Pulmonary artery endothelial cell (primary cell): ENCODE measurements at places on chromosomes 4 and X. TPM values are rescaled to one million over a fixed set of nuclear protein-coding genes. Genes with fewer than 3 reads are reported as not detected.

The GC gene
- total RNA-seq: not detected in 2 replicates

The NDP gene
- 0.73 and 0.78 TPM in 2 replicates for total RNA-seq

The C4orf36 gene
- 0.40 and 0.88 TPM in 2 replicates for total RNA-seq

The FGD1 gene
- total RNA-seq: 2.3 and 2.7 TPM in 2 replicates

DNA sequence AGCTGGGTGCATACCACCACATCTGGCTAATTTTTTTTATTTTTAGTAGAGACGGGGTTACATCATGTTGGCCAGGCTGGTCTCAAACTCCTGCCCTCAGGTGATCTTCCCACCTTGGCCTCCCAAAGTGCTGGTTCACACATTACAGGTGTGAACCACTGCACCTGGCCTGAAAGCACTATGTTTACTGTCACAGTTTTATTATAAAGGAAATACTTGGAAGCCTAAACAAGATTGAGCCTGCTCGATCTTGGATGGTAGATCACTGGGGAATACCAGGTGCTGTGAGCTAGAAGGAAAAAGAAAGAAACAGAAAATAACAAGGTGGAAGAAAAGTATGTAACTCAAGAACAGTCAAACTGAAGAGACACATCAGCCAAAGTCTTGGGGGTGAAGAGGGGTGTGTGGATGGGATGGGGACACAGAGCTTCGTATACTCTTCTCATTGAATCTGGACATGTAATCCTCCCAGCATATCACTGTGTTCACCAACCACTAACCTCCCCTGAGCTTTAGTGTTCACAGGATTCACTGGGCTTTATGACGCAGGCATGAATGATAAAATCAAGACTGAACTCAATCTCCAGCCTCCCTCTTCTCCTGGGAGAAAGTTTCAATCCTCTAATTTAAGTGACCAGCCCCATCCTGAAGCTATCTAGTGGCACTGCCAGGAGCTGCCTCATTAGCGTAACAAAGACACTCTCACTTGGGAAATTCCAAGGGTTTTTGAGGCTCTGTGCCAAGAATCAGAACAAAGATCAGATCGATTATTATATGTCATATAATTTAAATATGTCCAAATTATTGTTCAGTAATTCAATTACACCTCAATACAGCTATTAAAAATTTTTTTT lies 40.9 kb downstream of the PDS5A start:
- DNase-seq: no peak

- no peak for DNase-seq
Measured at GRCh38 chr4:105113800-105114199, 32.9 kb upstream of the TET2 start.

GRCh38 chr4:122383341-122383740 lies 4.5 kb downstream of the ADAD1 start:
- DNase-seq: no peak

DNA sequence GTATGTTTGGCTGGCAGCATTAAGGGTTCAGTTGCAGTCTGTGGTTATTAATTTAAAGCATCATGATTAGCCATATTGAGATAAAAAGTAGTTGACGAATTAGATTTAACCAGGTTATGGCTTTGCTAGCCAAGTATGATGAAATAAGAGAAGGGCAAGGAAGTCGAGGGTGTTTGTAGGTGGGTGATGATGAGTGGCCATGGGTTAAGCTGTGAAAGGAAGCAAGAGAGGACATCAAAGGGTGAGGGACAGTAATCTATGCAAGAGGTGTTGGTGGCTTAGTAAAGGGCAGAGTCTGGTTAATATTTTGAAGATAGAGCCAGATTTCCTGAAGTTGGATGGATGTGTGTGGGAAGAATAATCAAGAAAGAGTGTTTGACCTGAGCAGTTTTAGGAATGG lies 44.5 kb downstream of the STIM2 start:
- DNase-seq: no peak

GRCh38 chrX:54292755-54293154 lies 65.1 kb downstream of the WNK3 start:
- DNase-seq: no peak

- DNase-seq: no peak
Measured at GRCh38 chrX:16524316-16524715, 125.6 kb upstream of the S100G start.

DNA sequence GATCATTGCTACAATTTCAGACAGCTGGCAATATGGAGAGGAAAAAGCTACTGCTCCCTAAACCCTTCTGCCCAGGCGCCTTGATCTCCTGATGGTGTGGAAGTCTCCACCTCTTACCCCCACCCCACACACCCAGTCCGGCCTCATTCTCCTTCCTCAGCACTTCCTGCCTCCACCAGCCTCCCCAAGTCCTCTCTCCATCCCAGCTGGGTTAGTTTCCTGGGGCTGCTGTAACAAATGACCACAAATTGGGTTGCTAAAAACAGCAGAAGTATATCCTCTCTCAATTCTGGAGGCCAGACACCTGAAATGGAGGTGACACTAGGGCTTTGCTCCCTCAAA lies 1.1 kb upstream of the CCNQ start:
- DNase-seq: no peak

GRCh38 chr4:5964030-5964429 lies 54.2 kb downstream of the C4orf50 start:
- no peak for DNase-seq

GRCh38 chrX:143683486-143683885 lies 37.1 kb downstream of the SPANXN2 start:
- DNase-seq: no peak

DNA sequence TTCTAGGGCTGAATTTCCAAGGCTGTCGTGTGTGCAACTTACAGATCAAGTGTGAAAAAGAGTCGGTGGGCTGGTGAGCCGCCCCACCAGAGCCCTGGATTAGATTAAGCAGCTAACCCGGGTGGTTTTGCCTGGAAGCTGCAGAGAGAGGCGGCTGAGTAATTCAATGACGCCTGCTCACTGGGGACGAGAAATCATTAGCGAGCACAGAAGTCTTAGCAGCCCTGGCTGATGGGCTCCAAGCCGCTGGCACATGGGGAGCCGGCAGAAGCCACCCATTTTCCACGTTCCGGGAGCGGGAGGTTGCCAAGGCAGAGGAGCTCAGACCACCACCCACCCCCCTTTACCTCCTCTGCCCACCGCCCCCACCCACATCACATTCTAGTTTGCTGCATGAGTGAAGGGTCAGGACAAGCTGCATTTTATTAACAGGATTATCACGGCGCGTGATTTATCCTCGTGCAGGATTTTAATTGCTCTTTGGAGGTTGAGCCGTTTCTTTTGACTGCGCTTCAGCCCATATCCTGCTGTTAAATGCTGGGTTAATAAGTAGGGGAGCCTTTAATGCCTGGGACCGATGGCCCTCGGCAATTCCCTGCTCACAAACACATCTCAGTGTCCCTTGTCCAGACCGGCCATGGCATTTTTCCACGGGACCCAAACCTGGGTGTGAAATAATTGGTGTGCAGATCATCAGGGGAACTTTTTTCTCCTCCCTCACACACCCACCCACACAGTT lies 19.1 kb downstream of the BCOR start:
- no peak for DNase-seq

DNA sequence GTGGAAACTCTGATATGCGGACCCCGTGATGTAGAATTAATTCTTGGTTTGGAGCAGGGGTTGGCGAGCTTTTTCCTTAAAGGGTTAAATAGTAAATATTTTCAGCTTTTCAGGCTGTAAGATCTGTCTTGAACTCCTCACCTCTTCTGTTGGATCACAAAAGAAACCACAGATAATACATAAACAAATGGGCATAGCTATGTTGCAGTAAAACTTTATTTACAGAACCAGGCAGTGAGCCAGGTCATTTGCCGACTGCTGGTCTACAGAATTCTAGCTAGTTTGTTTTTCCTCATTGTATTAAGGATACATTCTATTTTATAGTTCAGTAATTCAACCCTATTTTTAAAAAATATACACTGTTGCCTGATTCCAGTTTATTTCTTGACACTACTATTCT lies 116.6 kb downstream of the PAPSS1 start:
- no peak for DNase-seq

- DNase-seq: no peak
Measured at GRCh38 chr4:53693408-53693807, 102.1 kb upstream of the LNX1 start.

DNA sequence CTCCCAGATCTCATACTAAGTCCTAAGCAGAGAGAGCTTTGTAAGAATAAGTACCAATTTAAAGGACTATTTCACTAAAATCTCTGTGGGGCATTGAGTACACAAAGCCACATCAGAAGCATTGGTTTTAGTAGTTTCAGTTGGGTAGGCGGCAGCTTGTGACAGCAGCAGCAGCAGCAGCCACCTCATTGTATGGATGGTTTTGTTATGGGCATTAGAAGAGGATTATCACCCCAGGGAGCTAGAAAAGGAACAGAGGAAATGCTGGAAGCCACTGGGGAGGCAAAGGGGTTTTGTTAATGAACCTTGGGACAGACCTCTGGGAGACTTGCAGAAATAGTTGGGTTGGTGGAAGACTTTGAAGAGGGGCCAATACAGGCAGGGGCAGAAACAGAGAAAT lies 93.9 kb upstream of the FRMPD3 start:
- no peak for DNase-seq

- no peak for DNase-seq
Measured at GRCh38 chr4:6777636-6778281, 4.8 kb upstream of the KIAA0232 start.

GRCh38 chr4:45621971-45622370 lies 501.9 kb downstream of the GABRG1 start:
- DNase-seq: no peak

- DNase-seq: no peak
Measured at GRCh38 chr4:93748373-93749291, 79.9 kb upstream of the ATOH1 start.

- no peak for DNase-seq
Measured at GRCh38 chr4:124806403-124806802, 93.9 kb upstream of the ANKRD50 start.

GRCh38 chr4:2795300-2795892 lies 2.5 kb downstream of the SH3BP2 start:
- DNase-seq: no peak

GRCh38 chr4:184849185-184849584 lies 23.4 kb upstream of the ACSL1 start:
- DNase-seq: no peak
